ENCODE measurements at places on chromosomes 1 and 21.

- DNase-seq, result no peak
These were observed 38.2 kb downstream of the SLC9A1 start for GRCh38 chr1:27116697-27117096.

- DNase-seq, result no peak
These were observed 33.5 kb downstream of the CFAP57 start for GRCh38 chr1:43205671-43206070.

DNA sequence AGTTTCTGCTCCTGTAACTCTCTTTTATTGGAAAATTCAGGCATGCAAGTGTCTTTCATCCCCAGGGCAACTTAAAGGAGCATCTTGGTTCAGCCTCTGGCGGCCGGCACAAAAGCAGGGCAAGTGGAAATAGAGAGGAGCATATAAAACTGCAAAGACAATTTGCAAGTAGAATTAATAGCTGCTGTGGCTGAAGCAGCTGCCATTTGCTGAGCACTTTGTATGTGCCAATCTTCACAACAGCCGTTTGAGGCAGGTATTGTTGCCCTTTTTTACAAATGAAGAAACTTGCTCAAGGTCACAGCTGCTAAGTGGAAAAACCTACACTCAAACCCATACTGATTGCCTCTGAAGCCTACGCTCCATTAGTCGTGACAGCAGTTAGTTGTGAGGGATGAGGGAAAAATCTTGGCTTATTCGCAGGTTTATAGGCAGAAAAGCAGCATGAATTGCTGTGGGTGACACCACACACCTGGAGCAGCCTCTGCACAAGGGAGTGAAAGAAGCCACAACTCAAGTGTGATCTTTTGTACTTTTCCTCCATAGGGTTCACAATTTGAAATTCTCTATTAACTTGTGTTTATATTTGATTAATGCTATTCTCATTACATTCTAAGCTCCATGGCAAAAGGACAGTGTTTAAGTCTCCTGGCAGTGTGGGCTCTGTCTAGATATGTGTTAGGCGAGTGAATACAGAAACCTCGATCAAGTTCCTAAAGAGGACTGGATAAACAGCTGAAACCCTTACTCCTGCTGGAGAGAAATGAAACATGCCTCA lies 99.0 kb upstream of the BEND5 start:
- no peak for DNase-seq

GRCh38 chr1:110216844-110217444 lies 6.8 kb downstream of the KCNC4 start:
- no peak for DNase-seq

DNA sequence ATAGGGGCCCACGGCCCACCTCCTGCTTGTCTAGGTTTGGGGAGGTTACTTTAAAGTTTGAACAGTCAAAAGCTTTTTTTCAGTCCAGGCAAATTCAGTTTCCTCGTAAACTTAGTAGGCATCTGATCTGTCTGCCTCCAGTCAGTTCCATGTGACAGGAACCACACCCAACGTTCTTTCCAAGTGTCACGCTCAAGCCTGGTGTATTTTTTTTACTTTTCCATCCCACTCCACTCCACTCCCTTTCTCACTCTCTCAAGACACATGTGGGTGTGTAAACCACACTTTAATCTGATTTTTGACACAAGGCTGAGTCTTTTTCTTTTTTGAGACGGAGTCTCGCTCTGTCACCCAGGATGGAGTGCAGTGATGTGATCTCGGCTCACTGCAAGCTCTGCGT lies 60.3 kb upstream of the GPR153 start:
- DNase-seq, result no peak

- DNase-seq, result no peak
These were observed 99.8 kb upstream of the PRMT6 start for GRCh38 chr1:106956721-106957120.

- no peak for DNase-seq
These were observed 179.1 kb downstream of the FASLG start for GRCh38 chr1:172837816-172838679.

DNA sequence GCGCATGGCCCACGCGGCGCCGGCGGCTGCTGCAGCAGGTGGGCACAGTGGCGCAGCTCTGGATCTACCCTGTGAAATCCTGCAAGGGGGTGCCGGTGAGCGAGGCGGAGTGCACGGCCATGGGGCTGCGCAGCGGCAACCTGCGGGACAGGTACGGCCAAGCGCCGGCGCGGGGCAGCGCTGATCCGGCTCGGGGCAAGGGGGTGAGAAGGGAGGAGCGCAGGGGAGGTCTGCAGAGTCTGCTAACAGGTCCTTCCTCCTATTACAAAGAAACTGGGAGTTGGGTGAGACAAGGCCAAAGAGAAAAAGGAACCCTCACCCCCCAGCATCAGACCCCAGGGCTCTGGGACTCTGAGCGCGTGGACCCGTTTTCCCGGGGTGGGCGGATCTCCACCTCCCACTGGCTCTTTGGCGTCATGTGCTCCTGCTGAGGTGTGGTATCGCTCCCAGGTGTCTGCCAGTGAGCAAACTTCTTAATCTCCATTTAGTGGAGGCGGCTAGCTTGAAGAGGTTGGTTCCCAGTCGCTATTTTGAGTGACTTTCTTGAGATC lies 431 bp downstream of the MTARC1 start:
- DNase-seq, result no peak

- DNase-seq, result no peak
These were observed 28.5 kb upstream of the PTGS2 start for GRCh38 chr1:186708694-186709097.

DNA sequence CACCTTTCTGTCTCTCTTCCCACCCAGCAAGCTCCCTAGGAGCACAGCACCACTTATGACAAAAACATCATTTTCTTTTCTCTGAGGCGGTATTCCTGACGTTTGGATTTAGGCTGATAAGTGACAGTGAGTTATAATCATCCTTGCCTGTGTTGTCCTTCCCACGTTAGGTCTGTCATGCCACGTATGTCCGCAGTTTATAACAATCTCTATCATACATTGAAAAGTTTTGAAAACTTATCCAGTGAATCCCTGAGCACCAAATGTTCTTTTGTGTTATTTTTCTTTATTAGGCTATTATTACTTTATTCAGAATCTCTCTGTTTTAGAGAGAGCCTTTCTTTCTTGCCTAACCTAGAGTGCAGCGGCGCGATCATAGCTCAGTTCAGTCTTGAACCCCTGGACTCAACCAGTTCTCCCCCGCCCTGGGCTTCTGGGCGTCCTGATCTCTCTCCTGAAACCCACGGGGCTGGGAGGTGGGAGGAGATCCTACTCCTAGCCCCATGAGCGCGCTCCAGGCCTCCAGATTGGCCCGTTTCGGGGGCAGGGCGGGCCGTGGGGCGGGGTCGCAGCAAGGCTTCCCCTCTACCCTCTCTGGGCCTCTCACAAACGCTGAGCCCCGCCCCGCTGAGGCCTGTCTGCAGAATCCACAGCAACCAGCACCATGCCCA lies at the start of gene GSTM2:
GSTM2 (plus strand) TSS at position 606 of the 671 bp plus-strand sequence; CDS start at position 665, 59 bp downstream.
- DNase-seq, result peak; percentile 95

All from left cardiac atrium (tissue), 4 donors.